Right forelimb (tissue), 1 donor: ENCODE measurements at places on chromosomes 16 and 17.

DNA sequence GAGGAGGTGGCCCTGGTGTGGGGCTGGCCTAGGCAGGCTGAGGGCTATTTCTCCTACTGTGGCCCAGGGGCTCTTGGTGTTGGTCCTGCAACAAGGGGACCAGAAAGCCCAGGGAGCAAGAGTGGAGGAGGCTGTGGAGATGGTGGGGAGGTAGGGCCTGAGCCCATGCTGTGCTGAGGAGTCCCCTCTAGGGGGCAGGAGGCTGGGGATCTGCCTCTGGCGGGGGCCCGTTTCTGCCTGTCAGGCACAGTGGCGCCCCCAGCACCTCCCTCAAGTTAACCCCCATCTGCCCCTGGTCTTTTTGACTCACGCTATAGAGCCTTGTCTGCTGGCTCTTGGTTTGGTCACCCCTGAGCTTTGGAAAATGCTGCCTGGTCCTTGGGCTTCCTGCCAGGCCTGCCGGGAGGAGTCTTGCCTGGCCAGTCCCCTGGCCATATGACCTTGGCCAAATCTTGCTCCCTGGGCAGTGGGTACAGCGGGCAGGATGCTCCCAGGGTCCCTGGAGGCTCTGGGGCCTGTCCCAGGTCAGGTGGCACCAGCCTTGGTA lies 5.9 kb downstream of the BAIAP2 start:
- no peak for DNase-seq

DNA sequence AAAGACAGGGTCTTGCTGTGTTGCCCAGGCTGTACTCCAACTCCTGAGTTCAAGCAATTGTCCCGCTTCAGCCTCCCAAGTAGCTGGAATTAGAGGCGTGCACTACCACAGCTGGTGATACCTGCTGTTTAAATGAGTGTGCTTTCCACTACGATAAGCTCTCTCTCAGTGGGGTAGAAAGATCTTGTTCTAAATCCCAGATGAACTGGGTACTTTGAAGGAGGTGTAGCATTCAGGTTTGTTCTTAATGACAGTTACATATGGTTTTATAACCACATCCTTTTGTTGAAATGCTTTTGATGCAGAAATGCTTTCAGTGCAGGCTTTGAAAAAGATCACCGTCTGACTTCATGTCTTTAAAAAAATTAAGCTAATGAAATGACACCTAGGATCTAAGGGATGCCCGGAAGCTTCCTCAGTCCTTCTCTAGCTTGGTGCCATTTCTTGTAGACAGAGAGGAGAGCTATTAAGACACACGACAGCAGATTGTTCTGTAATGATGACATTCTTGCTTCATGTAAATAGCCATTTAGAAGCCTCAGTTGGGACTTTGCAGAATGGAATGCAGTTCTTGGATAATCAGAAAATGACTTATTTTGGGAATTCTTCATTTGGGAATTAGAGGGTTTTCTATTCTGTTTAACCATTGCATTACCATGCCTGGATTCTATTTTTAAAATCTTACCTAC lies 19.5 kb downstream of the PMM2 start:
- DNase-seq: no peak

GRCh38 chr17:66165537-66166123 lies 26.3 kb downstream of the CEP112 start:
- DNase-seq: no peak

- peak; percentile 70 for DNase-seq
Observed at GRCh38 chr16:29700253-29700987, 21.4 kb downstream of the QPRT start.

DNA sequence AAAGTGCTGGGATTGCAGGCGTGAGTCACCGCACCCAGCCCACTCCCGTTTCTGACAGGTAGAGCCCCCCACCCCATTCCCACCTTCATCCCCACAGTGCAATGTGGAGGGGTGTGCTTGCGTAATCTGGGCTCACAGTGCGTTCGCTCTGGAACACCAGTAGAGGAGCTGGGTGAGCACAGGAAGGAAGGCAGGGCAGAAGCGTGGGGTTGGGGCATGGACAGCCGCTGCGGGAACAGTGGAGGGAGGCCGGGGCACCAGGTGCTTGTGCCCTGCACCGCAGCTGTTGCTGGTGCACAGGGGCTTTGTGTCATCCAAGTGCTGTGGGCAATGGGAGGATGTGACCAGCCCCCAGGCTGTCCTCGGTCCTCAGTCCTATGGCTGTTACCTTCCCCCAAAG lies 24.7 kb downstream of the KDM8 start:
- DNase-seq: no peak

- no peak for DNase-seq
Observed at GRCh38 chr16:81804134-81804610, 25.1 kb downstream of the PLCG2 start.

DNA sequence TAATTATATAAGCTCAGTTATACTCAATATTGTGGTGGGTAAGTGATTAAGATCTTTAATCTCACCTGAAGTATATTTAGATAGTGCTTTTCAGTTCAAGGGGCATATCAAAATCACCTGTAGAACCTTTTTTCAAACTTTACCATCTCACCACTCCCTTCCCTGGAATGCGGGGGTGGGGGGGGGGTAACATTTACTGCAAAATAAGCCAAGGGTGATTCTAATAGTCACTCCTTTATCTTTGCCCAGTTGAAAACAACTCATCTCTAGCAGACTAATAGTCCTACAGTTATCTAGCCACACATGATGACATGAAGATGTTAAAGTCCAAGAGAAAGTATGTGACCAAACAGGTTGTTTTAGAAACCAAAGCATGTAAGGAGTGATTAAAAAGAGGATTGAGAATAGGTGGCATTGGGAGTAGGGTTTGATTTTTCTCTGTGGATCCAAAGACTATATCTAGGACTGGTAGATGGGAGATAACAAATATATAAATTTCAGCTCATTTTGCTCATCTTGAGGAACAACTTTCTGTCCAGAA lies 21.5 kb downstream of the LPCAT2 start:
- no peak for DNase-seq

DNA sequence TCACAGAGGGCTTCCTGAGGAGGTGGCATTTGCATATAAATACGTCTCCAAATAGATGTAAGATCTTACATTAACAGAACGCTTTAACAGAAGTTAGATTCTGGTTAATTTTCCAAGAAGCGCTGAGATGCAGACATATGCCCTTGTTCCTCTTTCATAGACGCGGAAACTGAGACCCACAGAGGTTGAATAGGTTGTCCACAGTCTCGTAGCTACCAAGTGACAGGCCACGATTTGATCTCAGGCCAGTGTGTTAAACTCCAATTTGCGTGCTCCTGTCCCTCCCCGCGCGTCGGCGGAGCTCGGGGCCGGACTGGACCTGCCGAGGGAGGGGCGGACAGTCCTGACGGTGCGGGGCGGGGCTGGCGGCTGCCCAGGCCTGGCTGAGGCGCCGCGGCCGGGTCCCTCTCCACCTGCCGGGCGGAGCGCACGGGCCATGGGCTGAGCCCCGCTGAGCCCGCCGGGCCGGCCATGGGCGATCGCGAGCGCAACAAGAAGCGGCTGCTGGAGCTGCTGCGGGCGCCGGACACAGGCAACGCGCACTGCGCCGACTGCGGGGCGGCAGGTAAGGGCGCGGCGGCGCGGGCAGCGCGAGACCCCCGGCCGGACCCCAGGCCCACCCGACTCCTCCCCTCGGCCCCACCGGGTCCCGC lies at the start of gene ADAP2:
Gene ADAP2, plus strand, starts transcription at position 402 of the 653 bp plus-strand sequence. Its CDS starts 70 bp downstream, at position 472.
- DNase-seq: peak; percentile 52

- DNase-seq: no peak
Observed at GRCh38 chr16:83215406-83216001, 588.7 kb downstream of the CDH13 start.

- DNase-seq: no peak
Observed at GRCh38 chr17:39325528-39326240, 75.7 kb downstream of the FBXL20 start.

GRCh38 chr17:14746822-14747602 lies 446.1 kb downstream of the HS3ST3B1 start:
- no peak for DNase-seq

- DNase-seq: peak; percentile 64
Observed at GRCh38 chr16:82633964-82634600, 7.3 kb downstream of the CDH13 start.

GRCh38 chr16:86951831-86952598 lies 365.2 kb downstream of the C16orf95 start:
- DNase-seq: no peak

DNA sequence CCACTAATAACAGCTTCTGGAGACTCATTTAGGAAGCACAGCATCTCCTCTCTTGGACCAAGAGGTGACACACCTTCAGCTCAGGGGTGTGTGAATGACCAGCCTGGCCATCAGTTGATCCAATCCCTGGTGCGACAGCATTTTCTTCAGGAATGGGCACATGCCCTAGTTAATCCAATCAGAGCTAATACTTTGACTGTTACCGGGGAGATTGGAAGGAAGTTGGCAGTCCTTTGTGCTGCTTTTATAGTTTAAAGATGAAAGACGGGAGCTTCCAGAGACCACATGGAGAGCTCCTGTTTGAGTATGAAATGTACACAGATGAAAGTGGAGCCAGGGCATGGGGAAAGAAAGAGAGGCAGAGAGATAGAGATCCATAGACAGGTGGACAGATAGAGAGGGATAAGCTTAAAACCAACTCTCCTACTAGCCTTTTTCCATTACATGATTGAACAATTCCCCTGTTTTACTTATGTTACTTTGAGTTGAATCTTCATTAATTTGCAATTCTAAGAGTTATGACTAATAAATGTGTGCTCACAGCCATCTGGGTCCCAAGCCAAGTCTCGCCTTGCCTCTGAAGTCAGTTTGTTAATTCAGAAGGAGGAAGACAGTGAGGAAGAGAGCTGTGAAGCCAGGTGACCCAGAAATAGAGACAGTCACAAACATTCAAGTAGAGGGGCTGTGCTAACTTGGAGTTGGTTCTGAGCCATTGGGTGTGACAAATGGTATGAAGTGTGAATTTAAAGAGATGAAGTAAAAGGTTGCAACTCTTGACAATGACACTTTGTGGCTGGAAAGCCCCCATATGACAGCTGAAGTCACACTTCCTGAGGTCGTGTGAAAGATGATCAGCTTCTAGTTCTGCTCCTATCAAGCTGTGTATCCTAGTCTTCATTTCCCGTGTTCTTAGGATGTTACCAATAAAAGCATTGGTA lies 120.0 kb upstream of the GOT2 start:
- no peak for DNase-seq
